Left cardiac atrium (tissue), 4 donors: ENCODE measurements at places on chromosomes 3 and 15. TPM values are rescaled to one million over a fixed set of nuclear protein-coding genes. Genes with fewer than 3 reads are reported as not detected.

Gene HAPLN3
- total RNA-seq, result 7.2 TPM

DNA sequence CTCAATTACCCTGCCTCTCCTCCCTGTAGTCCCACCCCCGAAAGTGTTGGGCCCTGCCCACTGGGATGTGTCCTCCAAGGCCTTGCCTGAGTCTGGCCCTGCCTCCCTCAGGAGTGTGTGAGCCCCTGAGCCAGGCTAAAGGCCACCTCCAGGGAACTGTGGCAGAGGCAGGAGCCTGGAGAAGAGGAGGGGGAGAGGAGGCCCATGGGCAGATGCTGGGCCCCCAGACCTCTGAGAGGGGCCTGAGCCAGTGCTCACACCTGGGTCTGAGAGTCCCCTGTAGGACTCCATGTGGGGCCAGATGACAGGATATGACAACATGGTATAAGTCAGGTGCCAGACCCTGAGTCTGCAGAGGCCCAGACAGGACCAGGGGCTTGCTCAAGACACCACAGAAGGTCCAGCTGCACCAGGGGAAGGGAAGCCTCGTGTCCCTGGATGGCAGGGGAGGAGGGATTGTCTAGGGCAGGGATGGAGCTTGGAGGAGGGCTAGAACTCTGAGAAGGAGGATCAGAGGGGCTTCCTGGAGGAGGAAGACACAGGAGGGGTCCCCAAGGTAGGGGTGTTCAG lies 217.9 kb downstream of the TBC1D2B start:
- no peak for DNase-seq

GRCh38 chr15:68676011-68676605 lies 97.3 kb downstream of the CORO2B start:
- no peak for DNase-seq

- DNase-seq, result no peak
Measured at GRCh38 chr3:114582929-114583328, 289.1 kb downstream of the TIGIT start.

DNA sequence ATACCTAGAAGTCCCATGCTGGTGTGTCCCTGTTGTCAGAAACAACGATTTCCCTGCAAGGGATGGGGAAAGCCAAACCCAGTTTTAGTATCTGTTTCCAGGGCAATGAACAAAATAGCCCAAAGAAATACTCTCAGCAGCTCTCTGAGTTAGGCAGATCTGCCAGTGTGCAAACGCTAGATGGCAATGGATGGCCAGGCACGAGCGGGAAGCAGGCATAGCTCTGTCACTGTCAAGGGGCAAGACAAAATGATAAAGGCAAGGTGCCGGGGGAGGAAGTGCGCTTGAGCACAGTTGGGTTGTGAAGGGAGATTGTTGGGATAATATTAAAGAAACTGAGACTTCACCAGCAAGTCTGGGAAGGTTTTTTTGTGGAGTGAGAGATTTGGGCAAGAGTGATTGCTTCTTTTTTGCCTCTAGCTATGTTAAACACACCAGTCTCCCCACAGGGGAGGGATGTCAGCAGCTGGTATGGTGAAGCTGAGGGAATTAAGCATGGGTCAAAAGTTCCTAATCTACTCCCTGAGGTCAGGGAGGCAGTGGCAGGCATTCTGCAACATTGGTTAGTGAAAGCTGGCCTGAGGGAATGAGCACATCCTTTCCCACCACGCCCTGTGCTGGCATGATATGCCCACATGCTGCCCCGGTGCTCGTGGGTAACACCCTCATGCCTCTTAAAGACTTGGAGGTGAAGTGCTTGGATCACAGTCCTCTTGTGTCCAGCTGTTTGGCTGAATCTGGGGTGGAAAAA lies 117.5 kb downstream of the PDCD6IP start:
- no peak for DNase-seq
